ENCODE measurements at places on chromosomes 1 and 21.

- no peak for DNase-seq
Observed at GRCh38 chr1:16262067-16262466, 25.1 kb upstream of the CPLANE2 start.

DNA sequence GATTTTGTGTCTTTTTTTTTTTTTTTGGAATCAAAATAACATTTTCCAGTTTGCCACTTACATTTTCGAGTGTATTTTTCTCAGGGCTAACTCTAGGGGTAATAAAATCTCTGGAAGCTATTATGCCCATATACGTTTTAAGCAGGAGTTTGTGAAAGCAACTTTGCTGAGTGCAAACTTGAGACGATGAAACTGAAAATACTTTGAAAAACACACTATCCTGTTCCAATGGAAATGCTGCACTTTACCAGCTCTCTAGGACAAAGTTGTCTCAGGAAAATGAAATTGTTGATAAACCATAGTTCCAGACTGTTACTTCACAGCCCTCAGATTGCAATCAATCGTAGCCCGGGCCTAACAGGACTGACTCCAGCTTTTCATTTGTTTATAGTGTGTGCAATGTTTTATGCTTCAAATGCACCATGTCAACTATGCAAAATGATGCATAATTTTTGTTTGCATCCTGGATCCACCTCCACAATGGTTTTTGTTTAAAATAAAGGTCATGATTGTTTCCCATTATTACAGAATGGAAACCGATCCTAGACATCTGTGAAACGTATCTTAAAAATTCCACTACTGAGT is 220.6 kb upstream of the PKN2 start:
- DNase-seq = no peak

DNA sequence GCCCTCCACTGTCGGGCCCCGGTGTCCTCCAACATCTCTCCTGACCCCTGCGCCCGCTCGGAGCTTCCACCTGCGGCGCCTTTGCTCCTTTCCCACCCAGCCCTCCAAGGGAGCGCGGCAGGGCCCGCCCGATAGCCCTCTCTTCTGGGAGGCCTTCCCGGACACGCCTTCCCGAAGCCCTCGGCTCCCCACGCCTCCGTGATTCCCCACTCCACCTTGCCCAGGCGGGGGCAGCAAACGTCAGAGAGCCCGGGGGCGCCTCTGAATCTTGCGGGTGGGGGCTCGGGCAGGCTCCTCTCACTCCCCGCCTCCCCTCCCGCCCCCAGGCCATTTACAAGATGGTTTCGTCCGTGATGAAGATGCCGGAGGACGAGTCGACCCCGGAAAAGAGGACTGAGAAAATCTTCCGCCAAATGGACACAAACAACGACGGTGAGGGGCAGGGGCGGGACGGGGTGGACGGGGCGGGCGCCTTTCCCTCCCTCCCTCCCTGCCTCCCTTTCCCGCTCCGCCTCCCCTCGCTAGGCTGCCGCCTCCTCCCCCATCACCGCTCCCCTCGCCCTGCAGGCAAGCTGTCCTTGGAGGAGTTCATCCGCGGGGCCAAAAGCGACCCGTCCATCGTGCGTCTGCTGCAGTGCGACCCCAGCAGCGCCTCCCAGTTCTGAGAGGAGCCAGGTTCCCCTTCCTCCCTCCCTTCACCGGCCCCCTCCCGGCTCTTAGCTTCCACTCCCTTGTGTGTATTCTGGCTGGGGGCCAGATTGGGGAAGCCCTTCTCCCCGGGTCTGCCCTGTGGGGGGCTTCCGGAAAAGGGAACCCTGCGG is 7.1 kb downstream of the HPCA start:
- peak; percentile 83 for DNase-seq

DNA sequence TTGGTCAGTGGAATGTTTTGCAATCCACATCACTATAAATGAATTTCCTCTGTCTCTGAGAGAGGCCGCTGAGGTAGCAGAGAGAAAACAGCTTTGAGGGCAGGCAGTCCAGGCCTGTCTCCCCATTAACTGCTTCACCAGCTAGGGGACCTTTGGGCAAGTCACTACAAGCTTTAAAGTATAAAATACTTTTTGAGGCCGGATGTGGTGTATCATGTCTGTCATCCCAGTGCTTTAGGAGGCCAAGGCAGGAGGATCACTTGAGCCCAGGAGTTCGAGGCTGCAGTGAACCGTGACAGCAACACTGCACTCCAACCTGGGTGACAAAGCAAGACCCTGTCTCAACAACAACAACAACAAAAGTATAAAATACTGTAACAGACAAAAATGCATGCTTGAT is 6.4 kb downstream of the IL6R start:
- no peak for DNase-seq

DNA sequence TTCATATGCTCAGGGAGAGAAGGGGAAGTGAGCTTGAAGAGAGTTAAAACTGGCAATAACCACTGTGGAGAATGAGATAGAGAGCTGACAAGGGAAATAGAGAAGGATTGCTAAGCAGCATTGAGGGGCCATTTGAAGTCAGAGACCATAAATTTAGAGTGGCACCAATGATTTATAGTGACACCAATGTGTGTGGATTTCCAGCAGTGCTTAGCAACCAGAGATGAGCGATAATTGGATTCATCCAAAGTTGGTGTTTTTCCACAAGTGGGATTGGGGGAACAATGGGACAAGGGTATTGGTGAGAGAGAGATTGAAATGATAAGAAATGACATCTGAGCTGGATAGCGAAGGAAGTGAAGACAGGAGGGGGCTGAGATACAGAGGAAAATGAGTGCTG is 114.1 kb downstream of the C1orf94 start:
- DNase-seq = no peak

DNA sequence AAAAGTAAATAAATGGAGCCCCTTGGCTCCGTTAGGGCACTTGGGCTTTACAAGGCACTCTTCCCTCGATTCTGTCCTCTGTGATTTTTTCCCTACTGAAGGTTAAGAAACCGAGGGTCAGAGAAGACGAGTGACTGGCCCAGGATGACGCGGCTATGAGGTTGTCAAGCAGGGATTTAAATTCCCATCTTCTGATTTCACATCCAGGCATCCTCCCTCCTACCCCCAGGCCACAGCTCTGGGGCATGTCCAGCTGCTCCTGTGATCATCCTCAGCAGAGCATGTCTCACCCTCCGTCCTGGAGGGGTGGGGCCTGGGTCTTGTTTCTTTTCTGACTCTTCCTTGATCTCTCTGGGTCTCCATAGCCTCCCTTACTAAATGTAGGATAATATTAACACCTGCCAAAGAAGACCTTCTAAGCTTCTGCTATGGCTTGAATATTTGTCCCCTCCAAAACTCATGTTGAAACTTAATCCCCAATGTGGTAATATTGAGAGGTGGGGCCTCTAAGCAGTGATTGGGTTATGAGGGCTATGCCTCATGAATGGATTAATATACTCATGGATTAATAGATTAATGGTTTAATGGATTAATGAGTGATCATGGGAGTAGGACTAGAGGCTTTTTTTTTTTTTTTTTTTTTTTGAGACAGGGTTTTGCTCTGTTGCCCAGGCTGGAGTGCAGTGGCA is 4.6 kb downstream of the CRYBG2 start:
- no peak for DNase-seq

- DNase-seq = no peak
Observed at GRCh38 chr1:194829492-194829891, 1643.1 kb upstream of the B3GALT2 start.

DNA sequence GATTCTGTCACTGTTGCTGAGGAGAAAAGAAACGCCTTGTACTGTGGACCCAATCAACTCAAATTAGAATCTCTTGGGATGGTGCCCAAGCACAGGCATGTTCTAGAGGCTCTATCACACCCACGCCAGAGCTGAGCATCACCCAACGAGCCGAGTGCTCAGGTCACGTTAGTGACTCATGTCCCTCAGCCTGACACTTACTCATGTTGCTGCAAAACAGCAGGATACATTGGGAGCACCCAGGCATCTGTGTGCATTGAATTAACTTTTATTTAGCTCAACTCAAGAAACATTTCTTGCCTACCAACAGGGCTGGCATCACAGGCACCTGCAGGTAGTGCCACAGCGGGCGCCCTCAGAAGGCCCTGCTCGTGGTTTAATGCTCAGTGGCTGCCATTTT is 149.8 kb downstream of the ETS2 start:
- DNase-seq = no peak

DNA sequence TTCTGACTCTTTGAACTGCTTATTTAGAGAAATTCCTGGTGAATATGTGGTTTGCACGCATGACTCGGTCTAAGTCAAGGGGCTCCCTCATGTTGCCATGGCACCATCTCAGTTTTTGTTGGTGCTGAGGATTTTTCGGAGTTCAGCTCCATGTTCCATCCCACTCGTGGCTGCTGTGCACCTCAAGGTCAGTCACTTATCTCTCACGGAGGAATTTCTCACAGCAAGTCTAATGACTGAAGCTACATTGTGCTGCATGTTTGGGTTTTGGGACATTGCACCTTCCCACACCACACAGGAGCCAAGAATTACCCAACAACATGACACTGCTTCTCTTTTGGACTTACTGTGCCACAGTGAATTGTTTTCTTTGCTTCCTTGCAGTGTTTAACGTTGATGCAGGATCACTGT is 269.9 kb downstream of the NCAM2 start:
- no peak for DNase-seq

DNA sequence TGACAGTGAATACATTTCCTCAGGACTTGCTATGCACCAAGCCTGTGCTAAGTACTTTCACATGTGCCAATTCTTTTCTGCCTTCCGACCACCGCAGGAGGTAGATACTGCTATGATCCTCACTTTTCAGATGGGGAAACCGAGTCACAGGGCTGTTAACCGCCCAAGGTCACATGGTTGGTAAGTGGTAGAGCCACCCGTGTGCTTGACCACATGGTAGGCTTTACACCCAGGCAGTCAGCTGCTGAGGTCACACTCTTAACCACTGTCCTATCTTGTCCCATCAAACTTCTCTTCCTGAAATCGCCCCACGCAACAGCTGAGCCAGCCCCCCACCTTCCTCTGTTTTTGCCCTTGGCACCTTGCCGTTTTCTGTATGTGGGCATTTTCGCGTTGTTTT is 31.0 kb upstream of the SDHB start:
- no peak for DNase-seq

- no peak for DNase-seq
Observed at GRCh38 chr1:12144236-12144635, 22.6 kb upstream of the TNFRSF1B start.

DNA sequence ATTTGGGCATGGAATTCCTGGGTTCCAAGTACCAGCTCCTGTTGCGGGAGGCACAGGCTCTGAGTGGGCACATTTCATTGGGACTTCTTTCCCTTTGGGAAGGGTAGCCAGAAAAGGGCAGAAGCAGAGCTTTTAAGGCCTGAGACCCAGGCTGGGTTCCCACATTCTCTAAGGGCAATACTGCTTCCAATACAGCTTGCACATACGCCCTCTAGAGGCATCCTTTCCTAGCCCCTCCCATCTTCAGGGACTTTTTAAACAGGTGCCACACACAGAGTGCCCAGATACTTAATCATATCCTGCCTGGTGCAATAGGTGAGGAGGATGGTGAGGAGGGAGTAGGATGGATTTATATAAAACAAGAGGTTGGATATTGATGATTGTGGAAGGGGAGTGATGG is 5.7 kb downstream of the GPR88 start:
- DNase-seq = no peak

DNA sequence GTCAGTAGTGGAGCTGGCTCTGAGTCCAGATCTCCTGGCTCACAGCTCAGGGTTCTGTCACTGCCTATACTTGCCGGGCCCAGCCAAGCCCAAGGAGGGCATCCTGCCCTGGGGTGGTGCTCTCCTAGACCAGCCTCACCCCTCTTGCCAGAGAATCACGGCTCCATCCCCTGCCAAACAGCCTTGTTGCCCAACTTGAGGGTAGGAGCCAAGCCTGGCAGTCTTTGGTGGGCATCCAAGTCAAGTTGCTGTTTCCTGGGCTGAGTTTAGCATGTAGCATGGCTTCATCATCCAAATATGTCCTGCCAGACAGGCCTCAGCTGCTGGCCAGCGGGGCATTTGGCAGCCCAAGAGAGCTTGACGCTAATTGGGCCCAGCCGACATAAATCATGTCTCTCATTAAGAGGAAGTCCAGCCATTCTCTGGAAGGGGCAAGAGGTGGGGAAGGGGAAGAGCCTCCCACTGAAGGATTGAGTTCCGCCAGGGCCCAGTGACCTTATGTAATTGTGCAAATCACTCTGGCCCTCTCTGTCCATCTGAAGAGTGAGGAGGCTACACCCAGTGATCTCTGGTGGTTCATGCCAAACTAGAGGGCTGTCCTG is 22.6 kb upstream of the TRABD2B start:
- DNase-seq = peak; percentile 63

GRCh38 chr1:3730543-3731247 is 21.6 kb upstream of the CCDC27 start:
- no peak for DNase-seq

DNA sequence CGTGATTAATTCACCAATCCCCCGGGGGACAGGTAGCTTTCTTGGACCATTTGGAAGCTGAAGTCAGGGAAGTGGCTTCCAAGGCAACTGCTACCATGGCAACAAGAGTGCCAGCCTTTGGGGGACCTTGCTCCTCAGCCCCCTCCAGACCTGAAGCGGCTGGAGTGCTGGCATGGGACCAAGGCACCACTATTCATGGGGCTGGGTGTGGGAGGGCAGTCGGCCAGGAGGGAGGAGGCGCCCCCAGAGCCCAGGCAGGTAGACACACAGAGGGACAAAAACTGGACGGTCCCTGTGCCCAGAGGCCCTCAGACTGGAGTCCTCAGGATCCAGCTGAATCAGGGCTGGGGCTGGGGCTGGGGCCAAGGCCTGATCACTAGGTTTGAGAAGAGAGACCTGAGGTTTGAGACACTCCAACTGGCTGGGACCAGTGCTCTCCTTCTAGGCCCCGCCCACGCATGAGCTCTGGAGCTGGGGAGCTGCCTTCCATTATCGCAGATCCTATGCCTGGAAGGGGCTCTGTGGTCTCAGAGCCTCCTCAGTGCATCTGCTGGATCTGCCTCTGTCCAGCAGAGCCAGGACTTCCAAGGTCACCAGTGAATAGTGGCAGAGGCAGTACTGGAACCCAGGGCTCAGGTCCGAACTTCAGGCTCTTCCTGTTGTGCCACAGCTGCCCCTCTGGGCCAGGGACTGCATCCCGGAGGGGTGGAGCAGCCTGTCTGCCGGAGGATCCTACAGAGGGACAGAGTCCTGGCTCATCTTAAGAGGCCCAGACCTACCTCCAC is 3.3 kb upstream of the KNCN start:
- DNase-seq = no peak

- no peak for DNase-seq
Observed at GRCh38 chr1:172781513-172782140, 122.7 kb downstream of the FASLG start.

DNA sequence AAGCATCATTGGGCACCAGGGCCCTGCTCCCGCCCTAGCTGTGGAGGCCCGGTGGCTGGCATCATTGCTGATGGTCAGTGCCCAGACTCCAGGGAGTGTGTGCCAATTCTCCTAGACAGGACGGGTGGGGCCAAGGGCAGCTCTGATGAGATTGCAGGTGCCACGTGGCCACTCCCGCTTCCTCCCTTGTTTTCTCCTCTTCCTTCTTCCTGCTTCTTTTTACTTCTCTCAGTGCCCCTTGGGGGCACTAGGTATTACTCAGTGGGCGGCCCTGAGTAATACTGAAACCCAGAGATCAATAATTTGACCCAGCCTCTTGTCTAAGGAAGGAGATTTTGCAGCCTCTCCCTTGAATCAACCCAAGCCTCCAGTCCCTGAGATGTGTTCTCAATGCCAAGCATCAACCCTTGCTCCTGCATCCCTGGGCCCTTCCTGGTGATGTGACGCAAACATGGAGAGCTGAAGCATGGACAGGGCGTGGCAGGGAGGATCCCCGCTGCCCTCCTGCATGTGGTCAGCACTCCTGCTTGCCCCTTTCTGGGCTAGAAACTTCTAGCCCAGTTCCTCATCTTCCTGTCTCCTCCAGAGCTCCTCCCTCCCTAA is 32.4 kb downstream of the CDK18 start:
- DNase-seq = peak; percentile 7
